ENCODE measurements at places on chromosomes 5 and 9.

GRCh38 chr5:96601200-96601599 is 61.0 kb upstream of the CAST start:
- DNase-seq = no peak

DNA sequence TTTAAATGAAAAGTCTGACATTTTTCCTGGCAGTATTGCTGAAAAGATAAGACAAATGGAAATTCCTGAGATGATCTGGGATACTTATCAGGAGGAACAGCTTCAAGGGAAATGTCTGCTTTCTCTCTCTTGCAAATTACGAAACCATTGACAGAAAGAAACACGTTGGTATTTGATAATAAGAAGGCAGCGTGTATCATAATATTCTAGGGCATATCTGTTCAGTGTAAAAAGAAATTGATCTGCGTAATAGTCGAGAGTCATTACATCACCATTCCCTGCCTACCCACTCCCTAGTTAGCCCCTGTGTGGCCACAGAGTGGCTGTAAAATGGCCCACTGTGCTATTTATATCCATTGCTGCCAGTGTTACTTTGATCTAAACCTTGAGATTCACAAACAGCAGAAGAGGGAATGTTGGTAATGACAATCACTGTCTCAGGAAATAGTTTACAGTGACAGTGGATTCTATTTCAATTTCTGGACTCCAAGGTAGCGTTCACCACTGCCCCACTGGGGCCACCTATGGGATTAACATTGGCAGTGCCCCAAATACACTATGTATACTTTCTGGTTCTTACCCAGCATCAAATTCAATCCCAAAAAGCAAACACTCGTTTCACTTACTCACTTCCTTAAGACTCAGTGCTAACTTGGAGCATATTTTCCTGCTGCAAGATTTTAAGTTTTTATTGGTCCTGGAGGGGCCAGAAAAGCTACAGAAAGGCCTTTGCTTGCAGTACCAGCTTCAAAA is 133.4 kb upstream of the GAS1 start:
- no peak for DNase-seq

DNA sequence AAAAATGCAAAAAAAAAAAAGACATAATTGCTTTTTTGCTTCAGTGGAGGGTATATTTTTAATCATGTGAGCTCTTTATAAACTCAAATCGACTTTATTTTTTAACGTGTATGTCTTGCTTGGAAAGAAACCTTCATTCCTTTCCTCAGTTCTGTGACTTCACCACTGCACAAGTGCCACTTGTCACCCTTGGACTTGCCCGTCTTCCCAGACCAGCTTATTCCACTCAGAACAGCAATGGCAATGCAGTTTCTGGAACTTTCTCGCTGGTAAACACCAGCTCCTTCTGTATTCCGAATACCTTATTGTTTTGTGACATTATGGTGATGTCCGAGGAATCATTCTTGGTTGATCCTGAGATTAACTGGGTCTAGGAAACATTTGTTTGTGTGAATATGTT is 440.5 kb upstream of the ADAMTS16 start:
- DNase-seq = no peak

- DNase-seq = peak; percentile 28
Measured at GRCh38 chr5:176535664-176536131, 1.5 kb downstream of the RNF44 start.

DNA sequence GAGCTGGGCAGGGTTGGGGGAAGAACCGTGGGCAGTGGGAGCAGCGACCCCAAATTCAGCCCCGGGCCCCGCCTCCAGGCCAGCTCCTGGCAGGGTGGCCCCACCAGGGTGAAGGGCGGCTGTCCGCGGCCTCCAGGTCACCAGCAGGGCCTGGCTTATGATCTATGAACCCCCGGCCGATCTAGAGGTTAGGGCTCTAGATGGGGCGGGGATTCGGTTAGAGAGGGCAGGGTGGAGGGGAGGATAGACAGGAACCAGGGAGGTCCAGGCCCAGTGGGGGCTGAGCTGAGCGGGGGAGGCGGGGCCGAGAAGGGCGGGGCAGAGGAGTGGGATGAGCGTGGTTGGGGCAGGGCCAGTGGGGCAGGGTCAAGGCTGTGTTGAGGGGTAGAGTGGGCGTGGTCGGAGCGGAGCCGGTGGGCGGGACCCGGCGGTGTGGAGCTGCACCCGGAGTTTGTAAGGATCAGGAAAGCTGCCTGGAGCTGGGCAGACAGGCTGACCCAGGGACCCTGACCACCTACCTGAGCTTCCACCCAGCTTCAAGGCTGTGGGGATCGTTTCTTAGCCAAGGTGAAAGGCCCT is 29.3 kb upstream of the OBP2B start:
- DNase-seq = peak; percentile 10

GRCh38 chr5:55188656-55189540 is 15.9 kb upstream of the CDC20B start:
- no peak for DNase-seq

DNA sequence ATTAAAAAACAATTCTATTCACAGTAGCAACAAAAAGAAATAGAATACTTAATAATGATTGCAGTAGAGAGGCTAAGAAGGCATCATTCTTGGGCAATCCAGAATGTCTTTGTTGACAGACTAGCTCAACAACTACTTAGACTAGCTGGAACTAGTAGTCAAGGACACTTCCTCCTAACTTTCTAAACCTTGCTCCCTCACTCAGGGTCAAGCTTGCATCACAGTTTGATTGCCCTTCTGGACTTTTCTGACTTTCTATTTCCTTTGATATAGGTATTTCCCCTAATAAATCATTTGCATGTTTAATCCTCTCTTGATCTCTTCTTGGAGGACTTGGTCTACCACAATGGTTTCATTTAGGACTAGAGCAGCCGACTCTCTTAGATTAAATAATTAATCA is 1107.9 kb downstream of the PTPRD start:
- DNase-seq = no peak

DNA sequence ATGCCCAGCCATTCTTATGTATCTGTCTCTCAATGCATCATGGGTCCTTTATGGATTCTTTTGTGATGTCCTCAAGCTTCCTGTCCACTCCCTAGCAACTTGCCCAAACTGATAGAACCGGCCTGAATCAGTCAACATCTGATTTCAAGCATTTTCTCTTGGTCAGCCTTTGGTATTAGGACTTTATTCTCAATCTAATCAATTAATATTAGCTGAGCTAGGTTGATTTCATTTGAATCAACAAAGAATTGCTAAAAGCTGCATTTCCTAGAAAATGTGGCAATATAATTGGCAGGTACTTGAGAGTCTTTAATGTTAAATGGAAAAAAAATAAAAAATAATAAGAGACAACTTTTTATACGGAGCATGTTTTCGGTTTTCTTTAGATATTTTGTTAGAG is 121.8 kb downstream of the GHR start:
- no peak for DNase-seq

GRCh38 chr5:146660376-146660960 is 144.5 kb upstream of the GPR151 start:
- no peak for DNase-seq

DNA sequence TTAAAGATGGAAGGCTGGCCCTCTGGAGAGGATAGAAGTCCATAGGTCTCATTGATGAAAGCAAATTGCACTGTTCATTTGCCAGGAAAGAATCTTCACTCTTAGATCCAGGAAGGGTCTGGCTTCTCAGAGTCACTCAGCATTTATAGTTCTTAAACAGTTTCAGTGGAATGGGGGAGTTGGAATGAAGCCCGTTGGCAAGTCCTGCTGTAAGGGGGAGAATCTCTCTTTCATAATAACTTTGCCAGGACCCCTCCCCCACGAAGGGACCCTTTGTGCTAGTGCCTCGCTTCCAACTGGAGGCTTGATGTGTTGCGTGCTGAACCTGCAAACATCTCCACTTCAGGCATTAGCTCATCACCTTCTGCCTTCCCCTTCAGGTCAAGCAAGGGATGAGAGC is 57.1 kb downstream of the ENTREP1 start:
- DNase-seq = no peak

GRCh38 chr9:137458194-137459151 is 661 bp downstream of the NSMF start:
- DNase-seq = no peak

DNA sequence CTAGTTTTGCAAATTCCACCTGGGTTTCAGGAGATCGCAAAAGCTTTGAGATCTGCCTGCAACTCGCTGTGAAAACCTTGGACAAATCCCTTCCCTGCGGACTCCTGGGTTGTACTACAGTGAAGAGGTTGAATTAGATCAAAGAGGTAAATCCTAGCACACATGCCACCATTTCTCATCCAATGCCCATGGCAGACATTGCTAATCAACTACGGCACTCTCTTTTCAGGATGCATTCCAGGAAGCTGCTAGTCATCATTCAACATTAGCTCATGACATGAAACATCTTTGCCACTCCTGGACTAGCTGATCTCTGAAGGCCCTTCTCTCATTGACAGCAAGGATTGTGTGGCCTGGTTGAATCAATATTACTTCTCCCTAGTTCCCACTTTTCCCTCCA is 46.1 kb downstream of the PCDH1 start:
- DNase-seq = no peak

DNA sequence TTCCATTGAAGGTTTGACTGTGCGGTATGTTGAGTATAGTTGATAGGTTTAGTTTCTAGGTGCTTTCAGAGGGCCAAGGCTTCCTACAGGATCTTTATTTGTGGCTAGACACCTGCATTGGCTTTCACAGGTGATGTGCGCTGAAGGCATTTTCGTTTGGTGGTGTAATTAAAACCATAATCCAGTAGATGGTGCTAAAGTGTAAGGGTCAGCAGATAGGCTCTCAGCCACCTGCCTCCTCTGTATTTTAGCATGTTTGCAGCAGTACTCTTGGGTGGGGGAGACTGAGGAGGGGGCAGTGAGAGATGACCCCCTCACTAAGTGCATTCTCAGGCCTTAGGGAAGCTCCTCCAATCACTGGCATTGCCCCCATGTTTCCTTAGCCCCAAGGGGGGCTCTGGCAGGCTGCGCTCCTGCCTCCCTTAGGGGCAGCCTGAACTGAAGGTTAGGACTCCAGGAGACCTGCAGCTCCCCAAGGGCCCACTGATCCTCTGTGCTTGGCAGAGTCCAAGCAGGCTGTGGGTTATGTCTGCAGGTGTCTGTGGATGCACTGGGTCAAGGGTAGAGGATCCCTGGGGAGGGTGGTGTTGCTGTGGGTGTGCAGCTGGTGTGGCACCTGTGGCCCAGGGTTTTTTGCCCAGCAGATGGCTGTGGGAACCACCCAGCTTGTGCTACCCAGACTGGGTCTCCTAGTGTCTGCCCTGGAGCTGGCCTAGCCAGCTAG is 23.4 kb downstream of the CDK20 start:
- DNase-seq = peak; percentile 38

DNA sequence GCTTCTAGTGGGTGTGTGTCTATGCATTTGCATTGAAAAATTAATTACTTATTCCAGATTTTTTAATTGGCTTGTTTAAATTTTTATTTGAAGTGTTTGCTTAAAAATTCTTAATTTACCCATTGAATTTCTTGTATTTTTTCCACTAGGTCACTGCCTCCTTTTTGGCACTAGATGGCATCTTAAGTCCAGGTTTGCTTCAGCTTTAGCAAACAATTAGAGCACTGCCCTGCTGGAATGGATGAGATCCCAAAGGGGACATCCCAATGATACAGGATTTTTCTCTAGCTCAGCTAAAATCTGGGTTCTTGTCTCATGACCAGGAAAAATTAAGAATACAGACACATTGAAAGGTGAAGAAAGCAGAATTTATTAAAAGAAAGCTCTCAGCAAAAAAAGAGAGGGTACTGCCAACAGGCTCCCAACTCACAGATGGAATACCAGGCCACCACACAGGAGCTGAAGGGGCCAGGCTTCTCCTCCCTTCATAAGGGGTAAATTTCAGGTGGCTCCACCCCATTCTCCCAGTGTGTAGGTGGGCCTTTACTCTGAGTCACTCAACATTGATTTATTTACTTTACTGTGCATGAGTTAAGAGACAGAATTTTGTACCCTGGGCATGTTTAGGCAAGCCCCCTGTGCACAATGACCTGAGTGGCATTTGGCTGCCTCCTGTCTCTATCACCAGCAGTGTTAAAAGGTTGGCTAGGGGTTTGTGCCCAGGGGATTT is 532.4 kb downstream of the ANXA1 start:
- peak; percentile 86 for DNase-seq

Data from iris pigment epithelial cell (primary cell).